Epithelial cell of esophagus (primary cell): ENCODE measurements at places on chromosomes 7 and 10.

GRCh38 chr7:74216361-74216761, 6.6 kb downstream of the LAT2 start:
- DNase-seq: no peak

- no peak for DNase-seq
Measured at GRCh38 chr7:51229620-51230323, 86.8 kb downstream of the COBL start.

- DNase-seq: peak; percentile 52
Measured at GRCh38 chr10:26367771-26368170, 70.4 kb upstream of the APBB1IP start.

- DNase-seq: peak; percentile 53
Measured at GRCh38 chr7:42621543-42622219, 290.2 kb downstream of the C7orf25 start.

DNA sequence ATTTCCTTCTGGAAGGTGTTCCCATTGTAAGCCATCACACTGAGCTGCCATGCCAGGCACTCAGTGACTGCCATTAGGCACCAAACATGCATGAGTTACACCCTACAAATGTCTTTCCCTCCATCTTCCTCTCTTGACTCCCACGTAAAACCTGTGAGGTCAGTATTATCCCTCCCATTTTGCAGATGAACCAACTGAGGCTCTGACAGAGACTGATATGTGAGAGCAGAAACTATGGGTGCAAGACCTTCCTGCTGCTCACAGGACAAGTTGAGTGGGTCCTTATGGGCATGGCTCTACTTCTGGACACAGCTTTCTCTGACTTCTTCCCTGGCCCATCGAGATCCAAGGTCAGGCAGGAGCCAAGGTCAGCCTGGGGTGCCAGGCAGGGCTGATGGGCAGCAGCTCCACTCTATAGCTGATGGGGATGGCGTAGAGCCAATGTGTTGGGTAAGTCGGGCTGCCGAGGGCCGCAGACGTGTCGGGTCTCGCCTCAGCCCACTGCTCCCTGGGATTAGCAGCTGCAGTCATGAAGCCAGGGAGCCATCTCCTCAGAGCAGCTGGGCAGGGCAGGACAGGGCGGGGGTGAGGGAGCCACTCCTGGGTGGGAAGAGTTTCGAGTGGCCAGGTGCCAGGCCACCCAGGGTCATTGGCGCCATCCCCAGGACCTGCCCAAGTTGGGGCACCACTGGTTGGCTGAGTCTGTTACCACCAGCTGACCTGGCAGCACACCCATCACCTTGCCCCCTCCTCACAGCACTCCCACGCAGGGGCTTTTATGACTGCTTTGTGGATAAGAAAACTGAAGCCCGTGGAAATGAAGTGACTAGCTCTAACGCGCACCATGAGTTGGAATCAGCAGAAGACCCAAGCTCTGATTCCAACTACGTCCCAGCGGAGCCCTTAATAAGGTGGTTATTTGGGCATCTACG, 117.8 kb upstream of the ZMIZ1 start:
- peak; percentile 95 for DNase-seq

DNA sequence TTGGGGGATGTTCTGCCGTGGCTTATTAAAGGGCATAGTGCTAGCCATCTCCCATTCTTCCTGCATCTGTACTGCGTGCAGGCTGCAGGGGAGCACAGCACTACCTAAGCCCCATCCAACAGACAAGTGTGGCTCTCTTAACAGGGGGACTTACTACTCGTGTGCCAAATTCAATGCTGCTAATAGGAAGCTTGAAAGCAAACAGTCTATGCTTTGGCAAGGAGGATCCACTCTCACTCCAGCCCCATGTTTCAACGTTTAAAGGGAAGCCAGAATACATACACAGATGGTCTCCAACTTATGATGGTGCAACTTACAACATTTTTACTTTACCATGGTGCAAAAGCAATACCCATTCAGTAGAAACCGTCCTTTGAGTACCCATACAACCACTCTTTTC, 228.0 kb upstream of the C7orf33 start:
- no peak for DNase-seq

DNA sequence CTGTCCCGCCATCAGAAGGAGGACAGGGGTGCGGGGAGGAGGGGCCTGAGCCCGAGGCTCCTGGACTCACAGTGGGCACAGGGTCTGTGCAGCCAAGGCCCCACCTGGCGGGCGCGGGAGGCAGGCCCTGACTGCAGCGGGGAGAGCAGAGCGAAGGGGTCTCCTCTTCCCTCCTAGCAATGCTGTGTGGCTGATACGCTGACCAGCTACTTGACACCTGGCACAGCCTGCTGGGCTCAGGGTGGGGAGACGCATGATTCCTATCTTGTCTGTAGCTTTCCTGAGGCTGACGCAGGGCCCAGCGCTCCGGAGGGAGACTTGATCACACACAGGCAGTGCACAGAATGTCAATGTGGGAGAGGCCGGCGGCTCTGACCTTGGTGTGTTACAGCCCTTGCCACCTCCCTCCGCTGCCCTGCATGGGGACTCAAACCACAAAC, 174.9 kb downstream of the ELFN1 start:
- no peak for DNase-seq

GRCh38 chr10:95544783-95545500, 16.2 kb downstream of the SORBS1 start:
- no peak for DNase-seq

DNA sequence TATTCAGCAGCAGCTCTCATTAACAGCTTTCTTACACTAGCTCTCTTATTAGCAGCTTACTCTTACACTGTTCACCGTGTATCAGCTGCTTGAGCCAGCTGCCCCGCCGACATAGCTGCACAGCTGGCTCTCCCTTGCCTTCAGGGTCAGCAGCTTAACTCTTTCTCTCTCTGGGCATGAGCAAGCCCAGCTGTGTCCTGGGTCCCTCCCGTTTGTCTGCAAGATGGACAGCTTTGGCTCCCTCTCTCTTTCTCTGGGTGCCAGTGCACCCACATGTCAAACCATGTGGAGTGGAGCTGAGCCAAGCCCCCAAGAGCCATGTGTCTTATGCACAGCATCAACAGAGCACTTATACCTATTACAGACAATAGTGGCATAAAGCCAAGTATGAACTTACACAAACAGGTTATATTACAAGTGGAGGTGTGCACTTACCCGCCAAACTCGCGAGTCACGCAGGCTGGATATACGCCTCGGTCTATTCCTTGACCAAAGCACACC, 35.7 kb upstream of the MTPAP start:
- peak; percentile 69 for DNase-seq

GRCh38 chr7:26061678-26062603, 90.1 kb upstream of the NFE2L3 start:
- peak; percentile 72 for DNase-seq
